Activated naive CD4-positive, alpha-beta T cell treated with Interleukin-2 at 50 U/mL for 16 hours (primary cell): ENCODE measurements at places on chromosomes 16 and 17.

DNA sequence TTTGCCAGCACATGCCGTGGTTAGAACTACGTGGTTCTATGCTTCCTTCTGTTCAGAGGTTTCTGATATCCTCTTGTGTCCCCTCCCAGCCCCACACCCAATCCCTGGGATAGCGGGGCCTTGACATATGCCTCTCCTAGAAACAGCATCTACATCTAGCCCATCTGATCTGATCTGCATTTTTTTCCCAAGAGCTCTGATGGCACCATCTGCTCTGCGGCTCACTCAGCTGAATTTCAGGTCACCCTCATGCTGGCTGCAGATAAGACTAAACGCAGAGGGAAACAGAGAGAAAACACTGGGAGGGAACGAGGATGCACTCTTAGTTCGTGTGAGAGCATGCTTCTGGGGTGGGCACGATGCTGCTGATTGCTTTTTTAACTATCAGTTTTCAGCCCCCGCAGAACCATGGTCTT, 10.7 kb downstream of the WIPI1 start:
- no peak for DNase-seq

GRCh38 chr17:7437950-7438614, 1.2 kb upstream of the FGF11 start:
- peak; percentile 58 for DNase-seq

DNA sequence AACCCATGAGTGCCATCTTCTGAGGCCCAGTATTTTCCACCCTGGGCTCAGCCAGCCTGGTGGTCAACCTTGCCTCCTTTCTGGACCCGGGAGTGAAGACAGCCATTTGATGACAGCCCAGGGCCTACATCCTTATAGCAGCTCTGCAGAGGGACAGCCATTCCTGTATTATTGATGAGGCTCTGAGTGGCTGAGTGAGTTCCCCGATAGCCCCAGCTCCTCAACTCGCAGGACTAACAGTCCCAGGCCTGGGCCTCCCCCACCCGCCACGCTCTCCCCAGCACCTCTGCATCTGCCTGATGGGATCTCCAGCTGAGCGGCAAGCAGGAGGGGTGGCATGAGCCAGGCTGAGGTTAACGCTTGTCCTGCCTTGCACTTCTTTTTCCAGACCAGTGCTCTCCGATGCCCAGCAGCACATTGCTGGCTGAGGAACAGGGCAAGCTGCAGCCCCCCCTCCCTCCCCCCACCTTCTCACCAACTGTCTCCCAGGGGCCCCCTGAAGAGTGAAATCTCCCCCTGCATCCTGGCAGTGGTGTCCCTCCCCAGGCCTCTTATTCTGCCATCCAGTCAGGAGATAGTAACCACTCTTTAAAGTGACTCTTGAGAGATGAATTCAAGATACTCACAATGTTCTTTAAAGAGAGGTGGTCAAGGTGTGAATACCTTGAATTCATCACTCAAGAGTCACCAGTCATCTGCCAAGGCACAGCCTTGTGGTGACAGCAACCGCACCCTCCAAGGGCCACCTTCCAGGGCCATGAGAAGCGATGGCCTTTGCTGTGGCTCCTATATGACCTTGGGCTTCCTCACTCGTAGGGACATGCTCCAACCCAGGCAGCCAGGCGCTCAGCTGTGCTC, 23.5 kb downstream of the CACNG5 start:
- DNase-seq, result no peak

DNA sequence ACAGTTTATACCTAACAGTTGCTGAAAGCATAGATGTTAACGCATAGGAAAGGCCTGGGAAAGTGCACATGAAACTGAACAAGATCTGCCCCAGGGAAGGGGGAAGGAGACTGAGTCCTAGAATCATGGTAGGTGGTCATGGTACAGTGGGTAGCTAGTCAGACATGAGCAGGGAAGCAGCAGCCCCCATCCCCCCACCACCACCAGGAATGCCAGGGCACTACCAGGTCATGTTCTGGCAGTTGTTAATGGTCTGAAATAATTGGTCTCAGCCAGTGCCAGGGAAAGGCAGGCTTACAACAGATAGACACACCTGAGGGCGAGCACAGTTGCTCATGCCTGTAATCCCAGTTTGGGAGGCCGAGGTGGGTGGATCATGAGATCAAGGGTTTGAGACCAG, 185.2 kb downstream of the CPPED1 start:
- no peak for DNase-seq

GRCh38 chr17:32440722-32441121, 3.6 kb upstream of the PSMD11 start:
- no peak for DNase-seq

DNA sequence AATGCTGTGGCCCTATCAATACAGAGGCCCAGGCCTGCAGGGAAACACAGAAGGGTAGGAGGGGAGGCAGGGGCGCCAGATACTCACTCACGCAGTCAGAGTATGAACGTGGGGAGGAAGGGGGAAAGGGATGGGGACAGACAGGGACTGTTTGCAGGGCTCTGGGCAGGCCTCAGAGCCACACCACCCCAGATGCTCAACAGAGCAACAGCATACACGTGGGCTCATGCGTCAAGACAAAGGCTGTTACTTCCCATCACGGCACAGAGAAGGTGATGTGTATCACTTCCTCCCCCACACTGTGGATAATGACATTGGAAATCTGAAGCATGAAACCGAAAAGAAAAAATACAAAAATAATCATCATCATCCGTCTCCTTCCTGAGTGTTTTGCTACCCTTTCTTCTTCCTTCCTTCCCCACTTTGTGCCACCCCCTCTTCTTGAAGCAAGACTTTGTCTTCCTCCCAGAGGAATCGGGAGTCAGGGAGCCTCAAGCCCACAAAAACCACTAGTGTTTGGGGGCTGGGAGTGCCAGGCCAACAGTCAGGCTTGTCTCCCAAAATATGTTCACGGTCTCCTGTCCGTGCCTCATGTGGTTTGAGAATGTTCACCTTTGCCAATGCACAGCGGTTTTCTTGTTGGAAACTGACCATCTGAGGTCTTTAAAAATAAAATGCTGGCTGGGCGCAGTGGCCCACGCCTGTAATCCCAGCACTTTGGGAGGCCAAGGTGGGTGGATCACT, 20.1 kb downstream of the SLC39A11 start:
- no peak for DNase-seq

DNA sequence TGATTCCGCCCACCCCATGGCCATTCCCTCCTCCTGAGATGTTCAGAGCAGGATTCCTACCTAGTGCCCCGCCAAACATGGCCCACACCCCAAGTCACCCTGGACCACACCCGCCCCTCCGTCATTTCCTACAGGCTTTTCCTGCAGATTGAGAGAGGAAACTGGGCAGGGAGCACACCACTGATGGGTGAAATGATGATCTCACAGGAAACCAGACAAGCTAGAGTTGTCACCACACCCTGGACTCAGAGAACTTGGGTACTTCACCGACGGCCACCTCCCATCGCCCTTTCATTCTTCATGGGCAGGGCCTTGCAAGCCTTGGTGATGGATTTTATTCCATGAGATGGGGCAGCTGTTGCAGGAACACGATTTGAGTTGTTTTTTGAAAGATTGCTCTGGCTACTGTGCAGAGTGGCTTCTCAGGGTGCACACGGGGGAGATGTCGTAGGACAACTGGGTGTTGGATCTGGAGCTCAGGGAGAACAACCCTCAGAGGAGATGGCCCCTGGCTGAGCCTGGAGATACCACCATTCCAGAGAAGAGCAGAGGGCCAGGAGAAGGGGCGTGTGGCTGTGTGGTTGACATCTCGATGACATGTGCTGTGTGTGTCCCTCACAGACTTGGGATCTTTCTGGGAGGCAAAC, 7.4 kb upstream of the B9D1 start:
- no peak for DNase-seq

DNA sequence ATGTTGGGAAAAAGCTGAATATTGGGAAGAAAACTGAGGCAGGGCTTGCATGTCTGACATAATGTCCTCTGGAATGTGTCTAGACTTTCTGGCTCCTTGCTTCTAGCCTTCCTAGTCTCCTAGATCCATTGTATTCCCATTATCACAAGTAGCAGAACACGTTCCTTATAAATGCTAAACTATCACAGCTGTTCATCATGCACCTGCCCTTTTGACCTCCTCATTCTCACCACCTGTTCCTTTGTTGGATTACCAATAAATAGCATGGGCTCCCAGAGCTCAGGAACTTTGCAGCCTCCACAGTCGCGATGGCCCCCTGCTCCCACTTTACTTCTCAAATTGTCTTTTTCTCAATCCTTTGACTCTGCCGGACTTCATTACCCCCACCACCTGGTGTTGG, 49.7 kb downstream of the ACSM1 start:
- no peak for DNase-seq

GRCh38 chr16:88686439-88687253, at the start of gene SNAI3:
Gene SNAI3 (minus strand): TSS chr16:88686507. CDS start chr16:88686406, 101 bp downstream.
- DNase-seq, result peak; percentile 90

DNA sequence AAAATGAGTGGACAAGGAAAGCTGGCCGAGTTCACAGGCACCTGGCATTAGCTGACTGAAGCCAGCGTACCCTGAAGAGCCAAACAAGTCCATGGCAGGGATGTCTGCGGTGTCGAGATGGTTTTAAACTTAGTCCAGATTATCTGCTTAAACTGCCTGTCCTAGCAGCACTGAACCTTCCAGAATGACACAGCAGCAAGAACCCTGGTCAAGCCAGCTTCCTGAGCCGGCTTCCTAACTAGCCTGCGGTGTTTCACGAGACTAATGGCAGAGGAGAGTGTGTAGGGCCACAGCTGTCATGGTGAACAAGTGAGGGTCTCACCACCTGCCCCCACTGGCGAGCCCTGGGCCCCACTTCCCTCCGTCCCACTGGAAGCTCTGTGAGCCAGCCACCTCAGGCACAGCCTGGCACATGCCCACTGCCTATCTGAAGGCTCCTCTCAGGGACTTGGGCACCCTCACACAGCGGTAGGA, 28.8 kb upstream of the MTSS2 start:
- DNase-seq, result no peak

GRCh38 chr17:45143767-45144198, 4.5 kb upstream of the HEXIM1 start:
- no peak for DNase-seq

DNA sequence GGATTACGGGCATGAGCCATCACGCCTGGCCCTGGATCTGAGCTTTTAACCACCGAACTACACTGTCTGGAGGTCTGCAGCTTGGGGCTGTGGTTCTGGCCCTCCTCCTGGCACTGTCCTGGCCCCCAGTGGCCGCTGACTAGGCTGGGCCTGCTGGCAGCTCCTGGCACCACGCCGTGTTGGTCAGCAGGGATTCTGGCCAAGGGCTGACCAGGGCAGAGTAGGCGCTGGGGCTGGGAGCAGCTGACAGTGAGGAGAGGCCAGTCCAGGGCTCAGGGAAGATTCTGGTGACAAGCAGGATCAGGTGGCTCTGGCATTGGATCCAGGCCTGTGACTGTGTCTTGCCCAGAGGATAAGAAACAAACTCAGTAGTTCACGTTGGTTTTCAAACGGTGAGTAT, 14.6 kb downstream of the EEF2K start:
- DNase-seq, result no peak

GRCh38 chr16:59259074-59259949, 525.2 kb upstream of the GOT2 start:
- DNase-seq, result no peak

DNA sequence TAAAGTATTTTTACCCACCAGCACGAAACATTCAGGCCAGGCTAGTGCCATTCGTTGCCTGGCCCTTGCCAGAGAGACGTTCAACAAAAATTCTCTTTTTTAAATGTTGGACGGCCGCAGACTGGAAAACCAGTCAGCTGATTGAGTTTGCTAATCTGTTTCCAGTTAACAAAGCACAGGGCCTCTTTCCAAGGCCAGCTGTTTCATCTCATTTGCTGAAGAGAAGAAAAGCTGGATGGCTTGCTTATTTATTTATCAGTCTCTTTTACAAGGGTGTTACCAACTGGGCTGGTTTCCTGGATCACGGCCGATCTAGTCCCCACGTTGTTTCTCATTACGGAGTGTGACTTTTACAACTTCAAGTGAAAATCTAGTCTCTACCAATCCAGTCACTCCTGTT, 418.7 kb upstream of the DYNLRB2 start:
- no peak for DNase-seq

GRCh38 chr17:63140255-63140654, 174.2 kb downstream of the TANC2 start:
- DNase-seq, result no peak

DNA sequence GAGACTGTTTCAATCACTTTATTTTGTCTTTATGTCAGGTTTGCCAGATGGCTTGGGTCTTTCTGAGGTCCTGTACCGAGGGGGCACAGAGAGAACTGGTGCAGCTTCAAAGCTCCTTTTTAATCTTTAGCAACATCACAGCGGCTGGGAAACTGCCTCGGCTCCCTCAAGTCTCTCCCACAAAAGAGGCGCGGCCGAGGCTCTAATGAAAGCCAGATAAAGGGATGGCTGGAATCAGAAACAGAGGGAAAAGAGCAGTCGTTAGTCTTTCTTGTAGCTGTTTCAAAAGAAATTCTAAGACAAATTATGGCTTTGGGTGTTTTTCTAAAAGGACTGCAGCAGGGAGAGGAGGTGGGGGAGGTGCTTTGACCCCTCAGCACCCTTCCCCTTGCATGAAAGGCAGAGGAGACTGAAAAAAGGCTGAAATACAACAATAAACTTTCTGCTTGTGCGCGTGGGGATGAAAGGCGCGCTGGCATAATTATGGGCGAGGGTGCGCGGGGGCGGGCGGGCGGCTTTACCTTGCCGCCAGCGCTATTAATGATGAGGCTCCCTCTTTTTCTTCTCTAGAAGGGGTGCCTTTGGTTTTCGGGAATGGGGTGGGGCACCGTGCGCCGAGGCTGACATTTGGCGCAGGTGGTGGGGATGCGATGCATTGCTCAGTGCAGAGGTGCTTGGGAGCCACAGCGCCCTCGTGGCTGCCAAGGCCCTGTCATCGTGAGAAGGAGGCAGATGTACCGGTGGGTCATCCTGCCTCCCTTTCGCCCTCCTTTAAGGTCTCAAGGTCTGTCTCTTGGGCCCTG, 22.3 kb upstream of the BRD7 start:
- no peak for DNase-seq

DNA sequence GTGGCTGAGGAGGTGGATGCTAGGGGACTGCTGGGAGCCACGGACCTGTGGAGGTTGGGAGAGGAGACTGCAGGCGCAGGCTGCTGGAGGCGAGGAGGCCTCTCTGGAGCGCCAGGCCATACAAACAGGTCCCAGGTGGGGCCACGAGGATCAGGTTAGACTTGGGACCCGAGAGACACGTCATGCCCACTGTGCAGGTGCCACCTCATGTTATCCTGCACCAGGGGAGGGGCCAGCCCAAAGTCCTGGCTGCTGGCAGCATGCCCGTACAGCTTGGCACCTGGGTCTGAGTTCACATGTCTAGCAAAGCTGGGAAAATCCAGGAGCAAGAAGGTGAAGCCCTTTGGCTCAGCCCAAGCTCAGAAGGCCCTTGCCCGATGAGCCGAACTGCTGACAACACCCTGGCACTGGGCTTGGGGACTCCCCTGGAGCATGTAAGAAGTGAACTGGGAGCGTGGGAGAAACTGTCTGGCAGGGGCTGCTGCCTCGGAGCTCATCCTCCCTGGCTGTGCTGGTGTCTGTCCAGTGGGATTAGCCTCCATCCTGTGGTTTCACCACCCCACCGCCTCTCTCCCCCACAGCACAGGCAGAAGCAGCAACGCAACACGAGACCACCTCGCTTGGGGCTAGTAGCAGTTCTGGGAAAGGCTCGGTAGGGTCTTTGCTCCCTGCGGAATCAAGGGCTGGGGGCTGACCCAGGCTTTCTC, 5.3 kb downstream of the ARHGDIA start:
- DNase-seq, result no peak
